ENCODE measurements at places on chromosomes 12 and 14.
A peak's percentile ranks its signal among the peaks of the same experiment; 100 is the strongest.

GRCh38 chr12:124273630-124274029 is 21.3 kb upstream of the RFLNA start:
- DNase-seq: no peak

- DNase-seq: no peak
These were observed 23.4 kb downstream of the ALDH1L2 start for GRCh38 chr12:105060715-105061378.

GRCh38 chr12:94169966-94170689 is 21.8 kb downstream of the PLXNC1 start:
- DNase-seq: no peak

DNA sequence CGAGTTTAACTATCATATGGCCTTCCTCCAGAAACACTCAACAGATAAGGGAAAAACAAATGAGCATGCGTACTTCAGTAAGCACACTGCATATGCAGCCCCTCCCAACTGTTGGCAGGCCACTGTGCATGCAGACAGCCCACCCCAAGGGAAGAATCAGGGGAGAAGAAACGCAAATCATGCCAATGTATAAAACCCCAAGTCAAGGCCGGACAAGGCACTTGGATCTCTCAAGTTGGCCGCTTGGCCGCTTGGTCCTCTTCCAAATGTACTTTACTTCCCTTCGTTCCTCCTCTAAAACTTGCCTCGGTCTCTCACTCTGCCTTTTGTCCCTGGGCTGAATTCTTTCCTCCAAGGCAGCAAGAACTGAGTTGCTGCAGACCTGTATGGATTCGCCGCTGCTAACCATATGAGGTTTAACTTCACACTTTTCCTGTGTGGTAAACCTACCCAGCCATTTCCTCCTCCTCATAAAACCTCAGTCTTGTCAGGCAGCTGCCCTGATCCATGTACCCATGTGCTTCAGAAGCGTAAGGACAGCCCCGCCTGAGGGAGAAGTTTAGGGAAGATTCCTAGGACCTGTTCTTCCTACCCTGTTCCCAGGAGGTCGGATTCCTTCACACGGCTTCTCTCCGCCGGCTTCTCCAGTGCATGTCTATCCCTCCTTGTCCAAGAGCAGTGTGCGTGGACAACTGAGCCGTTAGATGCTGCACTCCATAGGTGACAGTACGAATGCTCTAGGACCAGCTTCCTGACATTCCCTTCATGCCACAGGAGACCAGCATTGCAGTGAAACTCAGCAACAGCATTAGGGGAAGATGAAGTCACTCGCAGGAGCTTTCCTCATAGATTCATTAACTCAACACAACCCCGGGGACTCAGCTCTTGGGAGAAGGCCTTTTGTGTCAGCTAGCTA is 188.0 kb downstream of the MON2 start:
- no peak for DNase-seq

GRCh38 chr14:33014710-33015109 is 76.0 kb downstream of the NPAS3 start:
- DNase-seq: no peak

- peak; percentile 41 for DNase-seq
These were observed at the start of gene TBC1D30 for GRCh38 chr12:64824500-64825142. TBC1D30 (plus strand) TSS chr12:64824647; CDS start chr12:64824880, 233 bp downstream.

- no peak for DNase-seq
These were observed 3.2 kb upstream of the PFKM start for GRCh38 chr12:48115957-48116356.

DNA sequence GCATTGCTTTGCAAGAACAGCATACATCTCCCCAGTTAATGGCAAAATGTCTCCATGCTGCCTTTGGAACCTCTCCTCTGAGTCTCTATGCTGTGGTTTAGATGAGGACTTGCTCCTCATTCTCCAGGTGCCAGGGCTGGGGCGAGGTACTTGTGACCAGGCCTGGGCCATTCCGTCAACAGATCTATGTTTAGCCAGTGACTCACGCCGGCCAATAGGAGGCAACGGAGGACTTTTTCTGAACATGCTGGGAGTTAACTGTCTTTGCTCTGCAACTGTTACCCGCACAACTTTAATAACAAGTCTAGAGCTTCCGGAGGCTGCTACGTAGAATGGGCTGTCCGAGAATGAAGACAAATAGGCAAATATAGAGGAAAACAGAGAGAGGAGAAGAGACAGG is 214.2 kb downstream of the GLT1D1 start:
- DNase-seq: no peak

DNA sequence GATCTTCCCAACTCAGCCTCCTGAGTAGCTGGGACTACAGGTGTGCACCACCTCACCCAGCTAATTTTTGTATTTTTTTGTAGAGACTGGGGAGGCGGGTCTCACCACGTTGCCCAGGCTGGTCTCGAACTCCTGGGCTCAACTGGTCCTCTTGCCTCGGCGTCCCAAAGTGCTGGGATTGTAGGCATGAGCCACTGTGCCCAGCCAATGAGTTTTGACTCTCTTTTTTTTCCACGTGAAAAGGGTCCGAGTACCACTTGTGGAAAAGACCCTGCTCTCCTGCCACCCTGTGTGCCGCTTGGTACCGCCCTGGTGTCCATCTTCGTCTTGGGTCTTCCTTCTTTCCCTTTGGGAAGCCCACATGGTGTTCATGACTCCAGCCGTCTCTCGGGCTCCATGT is 17.6 kb downstream of the TEDC1 start:
- DNase-seq: no peak

GRCh38 chr14:74856366-74856765 is 19.6 kb downstream of the PROX2 start:
- DNase-seq: no peak

DNA sequence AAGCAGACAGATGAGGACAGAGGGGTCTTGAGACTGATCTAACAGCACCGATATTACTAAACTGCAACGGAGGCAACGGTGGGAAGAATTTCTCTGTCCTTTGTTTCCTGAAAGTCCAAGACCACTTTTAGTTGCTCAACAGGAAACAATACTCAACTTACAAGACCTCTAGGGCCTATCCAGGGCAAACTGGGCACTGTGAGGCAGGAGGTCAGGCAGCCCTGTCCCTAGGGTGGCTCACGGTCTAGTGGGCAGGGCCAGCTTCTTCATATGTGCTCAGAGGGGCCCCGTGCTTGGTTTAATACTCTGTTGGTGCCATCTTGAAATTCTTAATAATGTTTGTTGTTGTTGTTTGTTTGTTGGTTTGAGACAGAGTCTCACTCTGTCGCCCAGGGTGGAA is 14.2 kb downstream of the SSH1 start:
- no peak for DNase-seq

DNA sequence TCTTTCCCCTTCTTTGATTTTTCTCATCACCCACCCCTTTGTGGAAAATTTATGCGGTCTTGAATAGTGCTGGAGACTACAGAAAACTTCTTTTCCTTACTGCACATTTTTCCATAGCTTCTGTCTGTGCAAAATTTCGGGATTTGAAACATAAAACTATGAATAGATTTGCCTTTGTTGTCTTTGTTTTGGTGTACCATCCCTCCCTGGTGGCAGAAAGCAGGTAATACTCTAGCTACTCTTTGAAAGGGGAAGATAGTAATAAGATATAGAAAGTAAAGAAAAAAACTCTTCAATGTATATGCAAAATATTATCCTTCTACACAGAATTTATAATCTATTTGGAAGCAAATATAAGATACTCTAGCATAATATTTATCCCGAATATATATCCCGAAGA is 79.1 kb upstream of the LMO3 start:
- no peak for DNase-seq

DNA sequence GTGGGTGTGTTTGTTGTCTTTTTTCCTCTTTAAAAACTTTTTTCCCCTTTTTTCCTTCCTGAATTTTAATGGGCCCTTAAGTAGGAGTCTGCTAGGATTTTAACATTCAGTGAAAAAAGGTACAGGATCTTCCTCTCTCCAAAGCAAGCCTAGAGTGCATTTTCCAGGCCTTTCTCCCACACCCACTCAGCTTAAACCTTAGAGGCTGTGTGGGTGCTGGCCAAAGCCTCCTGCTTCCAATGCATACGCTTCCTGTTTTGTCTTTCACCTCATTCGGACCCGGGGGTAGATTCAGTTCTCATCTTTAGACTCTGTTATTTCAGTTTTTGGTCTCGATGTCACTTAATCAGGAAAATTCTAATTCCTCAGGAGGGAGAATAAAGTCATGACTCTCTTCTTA is 51.2 kb downstream of the TMEM30B start:
- DNase-seq: no peak

- DNase-seq: no peak
These were observed 113.4 kb downstream of the PTPN11 start for GRCh38 chr12:112532106-112532505.

- DNase-seq: no peak
These were observed 13.2 kb upstream of the C1S start for GRCh38 chr12:7047306-7047705.

DNA sequence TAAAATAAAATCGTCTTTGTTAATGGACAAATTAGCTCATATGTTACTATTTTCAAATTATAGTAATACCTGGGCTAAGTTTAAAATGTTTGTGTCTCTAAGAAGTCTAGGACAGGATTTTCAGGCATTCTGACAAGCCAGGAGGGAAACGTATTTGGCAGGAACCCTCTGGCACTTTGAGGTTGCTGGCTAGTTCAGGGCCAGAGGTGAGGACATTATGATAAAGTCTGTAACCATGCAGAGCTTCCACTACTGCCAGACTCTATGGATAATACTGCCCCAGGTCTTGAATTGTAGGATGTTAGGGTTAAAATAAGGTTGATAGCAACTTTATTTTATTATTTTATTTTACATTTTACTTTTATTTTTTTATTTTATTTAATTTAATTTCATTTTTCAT is 56.4 kb downstream of the RPAP3 start:
- DNase-seq: no peak
